Foreskin melanocyte (primary cell): ENCODE measurements at places on chromosomes 12 and 14.

DNA sequence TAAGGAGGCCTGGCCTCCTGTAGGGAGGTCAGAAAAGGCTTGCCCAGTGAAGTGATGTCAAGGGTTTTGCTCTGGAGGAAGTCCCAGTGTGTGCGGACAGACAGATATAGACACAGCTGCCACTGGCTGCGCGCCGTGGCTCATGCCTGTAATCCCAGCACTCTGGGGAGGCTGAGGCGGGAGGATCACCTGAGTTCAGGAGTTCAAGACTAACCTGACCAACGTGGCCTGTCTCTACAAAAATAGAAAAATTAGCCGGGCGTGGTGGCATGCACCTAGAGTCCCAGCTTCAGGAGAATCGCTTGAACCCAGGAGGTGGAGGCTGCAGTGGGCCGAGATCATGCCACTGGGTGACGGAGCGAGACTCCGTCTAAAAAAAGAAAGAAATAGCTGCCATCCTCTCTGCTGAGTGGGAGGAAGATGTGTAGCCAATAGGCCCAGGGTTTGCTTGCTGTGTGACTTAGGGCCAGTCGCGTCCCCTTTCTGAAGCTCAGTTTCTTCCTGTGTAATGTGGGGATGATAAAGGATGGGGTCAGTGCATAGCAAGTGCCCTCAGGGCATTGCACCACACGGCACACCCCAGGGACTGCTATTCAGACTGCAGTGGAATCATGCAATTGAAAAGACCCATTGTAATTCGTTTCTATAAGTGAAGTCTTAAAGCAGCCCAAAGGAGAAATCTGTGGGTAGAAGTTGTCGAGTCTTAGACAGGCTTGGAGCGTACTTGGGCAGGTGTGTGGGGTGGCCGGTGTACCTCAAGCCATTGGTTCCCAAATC, 18.7 kb upstream of the MLEC start:
- no peak for DNase-seq

- no peak for DNase-seq
Measured at GRCh38 chr14:69284170-69284569, 24.2 kb downstream of the GALNT16 start.

DNA sequence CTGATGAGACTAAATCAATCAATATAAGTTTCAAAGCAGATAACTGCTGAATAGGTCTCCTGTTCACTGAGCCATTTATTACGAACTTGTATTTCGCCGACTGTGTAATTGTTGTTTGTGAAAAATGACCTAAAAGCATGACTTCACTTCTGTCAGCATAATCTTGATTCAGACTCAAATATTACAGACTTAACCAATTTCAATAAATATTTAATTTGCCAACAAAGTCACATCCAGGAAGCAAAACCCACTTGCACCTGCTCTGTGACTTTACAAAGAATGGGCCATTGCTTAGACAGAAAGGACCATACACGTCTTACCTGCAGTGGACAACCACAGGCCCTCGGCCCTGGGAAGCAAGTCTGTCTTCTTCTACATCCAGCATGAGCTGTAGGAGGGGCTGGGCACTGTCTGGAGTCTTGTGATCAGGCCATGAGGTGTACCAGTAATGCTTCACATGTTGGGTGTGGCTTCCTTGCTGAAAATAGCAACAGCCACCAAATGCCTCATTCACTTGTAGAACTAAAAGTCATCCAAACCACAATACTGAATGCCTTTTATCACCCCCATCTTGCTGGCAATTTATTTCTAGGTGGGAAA, 23.5 kb upstream of the PTPRB start:
- DNase-seq, result no peak

DNA sequence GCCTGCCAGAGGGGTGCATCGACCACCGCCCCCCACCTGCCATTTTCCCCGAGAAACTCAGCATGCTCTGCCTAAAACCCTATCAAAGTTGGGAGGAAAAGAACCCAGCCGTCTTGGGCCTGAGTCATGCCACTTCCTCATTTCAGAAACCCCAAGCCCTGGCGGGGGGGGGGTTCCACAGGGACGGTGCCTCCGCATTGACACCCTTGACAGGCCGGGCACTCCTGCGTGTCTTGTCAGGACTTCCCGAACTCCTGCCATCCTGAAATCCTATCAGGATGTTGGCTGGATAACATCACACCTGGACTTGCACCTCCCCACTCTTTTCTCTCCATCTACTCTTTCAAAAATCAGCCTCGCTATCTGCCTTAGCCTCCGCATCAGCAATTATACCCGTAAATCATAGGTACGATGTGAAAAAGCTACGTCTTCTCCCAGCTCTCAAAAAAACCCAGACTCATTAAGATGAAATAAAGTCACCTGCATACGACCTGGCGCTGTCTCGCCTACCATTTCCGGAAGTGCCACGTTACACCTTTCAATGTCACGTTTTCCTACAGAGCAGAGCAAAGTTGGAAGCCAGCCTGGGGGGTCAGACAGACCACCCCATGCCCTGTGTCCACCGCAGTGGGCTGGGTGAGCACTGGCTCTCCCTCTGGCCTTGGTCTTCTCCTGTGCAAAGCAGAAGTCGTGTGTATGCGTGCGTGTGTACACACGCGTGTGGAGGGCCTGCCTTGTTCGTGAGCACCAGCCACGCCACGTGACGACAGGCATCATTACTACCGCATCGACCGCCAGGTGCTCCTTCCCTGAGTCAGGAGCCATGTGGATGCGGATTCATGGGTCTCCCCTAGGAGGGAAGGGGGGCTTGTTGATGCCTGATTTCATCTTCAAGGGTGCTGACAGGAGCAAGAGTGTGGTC, 96.7 kb downstream of the RFLNA start:
- no peak for DNase-seq

GRCh38 chr12:119151445-119152026, 27.2 kb upstream of the HSPB8 start:
- no peak for DNase-seq

- DNase-seq, result peak; percentile 31
Measured at GRCh38 chr12:15289192-15289591, 33.1 kb upstream of the PTPRO start.

DNA sequence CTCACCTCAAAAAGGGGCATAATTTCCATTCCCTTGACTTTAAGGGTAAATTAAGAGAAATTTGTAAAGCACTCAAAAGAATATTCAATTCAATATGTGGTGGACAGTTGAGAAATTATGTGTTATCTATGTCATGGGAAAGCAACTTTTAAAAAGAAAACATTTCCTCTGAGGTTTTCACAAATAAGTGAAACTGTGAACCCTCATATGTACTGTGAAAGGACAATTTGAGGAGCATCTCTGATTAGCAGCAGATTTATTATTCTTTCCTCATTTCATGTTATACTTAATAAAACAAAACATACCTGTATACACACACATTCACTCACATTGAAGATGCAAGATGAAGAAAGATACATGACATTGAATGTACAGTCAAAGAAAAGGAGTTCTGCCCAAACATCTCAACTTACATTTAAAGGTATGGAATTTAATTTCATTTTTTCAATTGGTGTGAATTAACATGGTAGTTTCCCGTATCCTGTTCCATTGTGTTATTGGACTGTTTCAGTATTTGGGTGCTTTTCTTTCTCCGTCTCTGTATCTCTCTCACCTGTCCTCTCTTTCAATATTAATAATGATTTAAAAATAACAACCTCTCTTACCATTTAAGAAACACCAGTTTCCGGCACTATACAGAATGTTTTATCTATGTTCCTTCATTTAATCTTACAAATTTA, at the start of gene KLRF1:
Gene KLRF1 (plus strand): TSS at position 273 of the 680 bp plus-strand sequence. CDS start 64 bp downstream, at position 337.
- no peak for DNase-seq

- peak; percentile 94 for DNase-seq
Measured at GRCh38 chr12:26318661-26319068, 123.3 kb downstream of the SSPN start.

GRCh38 chr14:89621009-89621421, 204.0 kb upstream of the FOXN3 start:
- DNase-seq, result no peak

- DNase-seq, result no peak
Measured at GRCh38 chr12:12201274-12201758, 65.5 kb downstream of the LRP6 start.

DNA sequence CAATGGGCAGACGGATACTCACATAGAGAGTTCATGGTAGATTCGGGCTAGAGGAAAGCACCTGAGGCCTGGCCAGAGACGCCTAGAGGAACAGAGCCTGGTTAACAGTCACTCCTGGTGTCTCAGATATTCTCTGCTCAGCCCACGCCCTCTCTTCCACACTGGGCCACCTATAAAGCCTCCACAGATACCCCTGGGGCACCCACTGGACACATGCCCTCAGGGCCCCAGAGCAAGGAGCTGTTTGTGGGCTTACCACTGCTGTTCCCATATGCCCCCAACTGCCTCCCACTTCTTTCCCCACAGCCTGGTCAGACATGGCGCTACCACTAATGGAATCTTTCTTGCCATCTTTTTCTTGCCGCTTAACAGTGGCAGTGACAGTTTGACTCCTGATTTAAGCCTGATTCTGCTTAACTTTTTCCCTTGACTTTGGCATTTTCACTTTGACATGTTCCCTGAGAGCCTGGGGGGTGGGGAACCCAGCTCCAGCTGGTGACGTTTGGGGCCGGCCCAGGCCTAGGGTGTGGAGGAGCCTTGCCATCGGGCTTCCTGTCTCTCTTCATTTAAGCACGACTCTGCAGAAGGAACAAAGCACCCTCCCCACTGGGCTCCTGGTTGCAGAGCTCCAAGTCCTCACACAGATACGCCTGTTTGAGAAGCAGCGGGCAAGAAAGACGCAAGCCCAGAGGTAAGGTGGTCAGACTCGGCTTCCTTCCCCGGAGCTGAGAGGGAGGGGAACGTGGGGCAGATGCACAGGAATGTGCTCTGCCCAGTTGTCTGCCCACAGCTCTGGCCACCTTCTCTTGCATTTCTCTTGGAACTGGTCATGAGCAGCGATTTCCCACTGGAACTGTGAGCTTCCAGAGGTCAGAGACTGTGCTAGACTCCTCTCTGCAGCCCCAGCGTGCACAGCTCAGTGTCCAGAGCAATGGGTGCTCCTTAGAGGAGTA, at the start of gene CD4:
Gene CD4 (plus strand): TSS at position 557 of the 953 bp plus-strand sequence. CDS start 10,611 bp downstream, outside the sequence.
- no peak for DNase-seq

GRCh38 chr12:79619872-79620562, 70.7 kb downstream of the PAWR start:
- no peak for DNase-seq

GRCh38 chr14:100108042-100108825, 43.0 kb downstream of the EVL start:
- peak; percentile 50 for DNase-seq

DNA sequence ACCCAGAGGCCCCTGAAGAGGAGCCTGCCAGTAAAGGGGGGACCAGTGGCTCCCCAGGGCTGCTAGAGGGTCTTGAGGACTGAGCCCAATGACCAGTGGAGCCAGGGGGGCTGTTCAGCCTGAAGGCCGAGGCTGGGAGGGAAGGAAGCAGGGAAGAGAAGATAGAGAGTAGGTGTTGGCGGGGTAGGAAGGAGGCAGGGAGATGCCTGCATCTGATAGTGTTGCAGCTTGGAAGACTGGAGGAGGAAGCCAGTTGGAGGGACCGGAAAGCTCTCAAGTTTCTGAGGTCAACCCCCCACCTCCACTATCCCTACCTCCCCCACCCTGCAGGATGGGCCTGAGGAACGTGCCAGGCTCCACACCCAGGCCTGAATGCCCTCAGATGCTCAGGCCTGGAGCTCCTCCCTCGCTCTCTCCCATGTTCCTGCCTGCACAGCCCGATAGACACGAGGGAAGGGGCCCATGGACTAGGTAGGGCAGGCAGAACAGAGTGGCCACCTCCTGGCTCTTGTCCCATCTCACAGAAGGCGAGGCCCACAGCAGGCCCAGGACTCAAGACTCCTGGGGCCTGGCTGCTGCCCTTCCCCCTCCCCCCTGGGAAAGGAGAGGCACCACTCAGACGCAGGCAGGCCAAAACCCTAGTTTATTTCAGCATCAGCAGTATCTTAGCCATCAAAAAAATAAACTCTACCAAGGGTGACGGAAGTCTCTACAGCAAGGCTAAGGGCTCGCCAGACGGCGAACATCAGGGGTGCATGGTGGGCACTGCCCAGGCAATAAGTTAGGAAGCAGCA, 3.4 kb downstream of the CKB start:
- no peak for DNase-seq

DNA sequence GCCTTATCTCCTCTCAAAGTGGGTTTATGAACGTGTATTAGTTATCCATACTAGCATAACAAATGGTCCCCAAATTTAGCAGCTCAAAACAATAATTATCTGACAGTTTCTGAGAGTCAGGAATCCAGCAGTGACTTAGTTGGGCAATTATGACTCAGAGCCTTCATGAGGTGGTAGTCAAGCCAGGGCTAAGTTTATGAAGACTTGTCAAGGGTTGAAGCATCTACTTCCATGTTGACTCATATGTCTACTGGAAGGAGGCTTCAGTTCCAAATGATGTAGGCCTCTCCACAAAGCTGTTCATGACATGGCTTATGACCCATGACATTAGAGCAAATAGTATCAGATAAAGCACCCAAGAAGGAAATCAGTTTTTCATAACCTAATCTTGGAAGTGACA, 73.2 kb downstream of the IPO8 start:
- DNase-seq, result no peak

- DNase-seq, result no peak
Measured at GRCh38 chr12:11729439-11730150, 80.1 kb downstream of the ETV6 start.

- peak; percentile 99 for DNase-seq
Measured at GRCh38 chr12:45415393-45415817, 199.5 kb downstream of the ANO6 start.

GRCh38 chr14:101359221-101360053, 201.9 kb upstream of the DIO3 start:
- no peak for DNase-seq

GRCh38 chr12:105705235-105705634, 374.7 kb downstream of the C12orf75 start:
- DNase-seq, result no peak

GRCh38 chr12:125221602-125222001, 156.4 kb downstream of the AACS start:
- DNase-seq, result no peak

DNA sequence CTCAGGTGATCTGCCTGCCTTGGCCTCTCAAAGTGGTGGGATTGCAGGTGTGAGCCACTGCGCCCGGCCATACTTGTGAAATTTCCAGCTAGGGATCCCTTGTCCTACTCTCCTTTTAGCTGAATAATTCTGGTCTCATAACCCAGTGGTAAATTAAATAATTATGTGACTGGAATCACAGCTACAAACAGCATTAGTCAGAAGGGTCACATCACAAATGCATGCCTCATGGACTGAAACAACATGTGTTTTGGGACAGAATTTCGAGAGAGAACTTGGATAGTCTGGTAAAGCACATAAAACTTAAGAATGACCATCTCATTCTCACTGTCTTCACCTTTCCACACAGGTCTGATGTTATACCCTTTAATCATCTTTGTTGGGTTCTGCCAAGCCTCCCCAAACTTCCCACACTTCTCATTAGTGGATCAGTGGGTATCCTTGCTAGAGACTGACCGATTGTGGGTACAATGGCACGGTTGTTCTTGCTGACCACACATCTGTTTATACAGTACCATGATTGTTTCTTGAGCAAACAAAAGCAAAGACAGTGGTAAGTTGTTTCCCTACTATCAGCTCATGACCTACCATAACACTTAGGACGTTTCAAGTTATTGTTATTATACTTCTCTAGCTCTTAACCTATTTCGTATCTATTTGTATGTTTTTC, 5.1 kb downstream of the GPRC5D start:
- peak; percentile 94 for DNase-seq

GRCh38 chr14:75238756-75239455, 39.7 kb upstream of the FOS start:
- DNase-seq, result no peak
